A172 (cell line): ENCODE measurements at places on chromosomes 5 and 9. TPM values are rescaled to one million over a fixed set of nuclear protein-coding genes. Genes with fewer than 3 reads are reported as not detected.

The SMIM33 gene
- total RNA-seq: not detected in 2 replicates

The GFPT2 gene
- total RNA-seq: 42.0 and 50.5 TPM in 2 replicates

The C5orf52 gene
- total RNA-seq: not detected in 2 replicates

The PCDHGC4 gene
- total RNA-seq: 0.22 TPM in 1 of 2 replicates, not detected in the other

The N4BP3 gene
- total RNA-seq: 0.17 and 0.33 TPM in 2 replicates

The ZNF300 gene
- 15.2 and 17.3 TPM in 2 replicates for total RNA-seq

The SPINK13 gene
- not detected in 2 replicates for total RNA-seq

The IRGM gene
- not detected in 2 replicates for total RNA-seq

DNA sequence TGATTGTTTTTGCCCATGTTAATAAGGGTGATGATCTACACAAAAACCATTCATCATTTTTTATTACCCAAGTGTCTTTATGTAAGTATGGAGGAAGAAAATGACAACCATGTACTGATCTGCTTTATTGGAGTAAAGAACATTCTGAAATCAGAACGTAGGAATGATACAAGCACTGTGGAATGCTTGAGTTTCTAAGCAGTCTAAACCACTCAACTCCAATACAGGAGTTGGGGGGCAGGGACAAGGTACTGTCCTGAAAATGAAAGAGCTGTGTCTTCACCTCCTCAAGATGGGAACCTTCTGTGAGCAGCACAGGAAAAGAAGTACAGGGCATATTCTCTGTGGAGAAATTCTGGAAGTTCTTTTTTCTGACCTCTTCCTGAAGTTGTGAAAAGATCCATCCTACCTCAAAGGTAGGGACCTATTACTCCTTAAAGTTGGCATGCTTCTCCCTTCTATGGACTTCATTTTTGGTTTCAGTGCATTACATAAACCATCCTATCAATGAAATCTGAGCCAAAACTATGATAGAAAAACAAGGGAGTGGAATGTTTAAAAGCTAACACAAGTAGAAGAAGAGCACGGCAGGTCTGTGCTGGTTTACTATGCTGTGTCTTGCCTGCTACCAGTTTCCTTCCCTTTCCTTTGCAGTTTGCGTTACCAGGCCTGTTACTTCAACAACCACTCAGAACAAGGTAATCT is 202.6 kb downstream of the SEMA5A start:
- peak; percentile 36 for DNase-seq

DNA sequence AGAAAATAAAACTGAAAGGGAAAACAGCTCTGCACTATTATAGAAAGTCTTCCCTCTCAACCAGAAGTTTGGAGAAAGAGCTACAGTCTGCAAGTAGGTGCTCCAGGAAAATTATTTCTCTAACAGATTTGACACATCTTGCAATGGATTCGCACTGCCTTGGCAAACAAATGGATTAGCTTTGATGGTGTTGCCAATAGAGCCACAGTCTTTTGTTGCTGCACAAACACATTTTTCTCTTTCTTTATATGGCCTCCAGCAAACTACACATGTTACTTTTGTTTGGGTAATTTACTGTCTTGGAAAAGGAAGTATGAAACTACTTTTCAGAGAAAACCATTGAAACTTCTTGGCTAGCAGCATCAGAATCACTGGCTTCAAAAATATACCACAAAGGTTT is 523.1 kb downstream of the EFNA5 start:
- DNase-seq: no peak

DNA sequence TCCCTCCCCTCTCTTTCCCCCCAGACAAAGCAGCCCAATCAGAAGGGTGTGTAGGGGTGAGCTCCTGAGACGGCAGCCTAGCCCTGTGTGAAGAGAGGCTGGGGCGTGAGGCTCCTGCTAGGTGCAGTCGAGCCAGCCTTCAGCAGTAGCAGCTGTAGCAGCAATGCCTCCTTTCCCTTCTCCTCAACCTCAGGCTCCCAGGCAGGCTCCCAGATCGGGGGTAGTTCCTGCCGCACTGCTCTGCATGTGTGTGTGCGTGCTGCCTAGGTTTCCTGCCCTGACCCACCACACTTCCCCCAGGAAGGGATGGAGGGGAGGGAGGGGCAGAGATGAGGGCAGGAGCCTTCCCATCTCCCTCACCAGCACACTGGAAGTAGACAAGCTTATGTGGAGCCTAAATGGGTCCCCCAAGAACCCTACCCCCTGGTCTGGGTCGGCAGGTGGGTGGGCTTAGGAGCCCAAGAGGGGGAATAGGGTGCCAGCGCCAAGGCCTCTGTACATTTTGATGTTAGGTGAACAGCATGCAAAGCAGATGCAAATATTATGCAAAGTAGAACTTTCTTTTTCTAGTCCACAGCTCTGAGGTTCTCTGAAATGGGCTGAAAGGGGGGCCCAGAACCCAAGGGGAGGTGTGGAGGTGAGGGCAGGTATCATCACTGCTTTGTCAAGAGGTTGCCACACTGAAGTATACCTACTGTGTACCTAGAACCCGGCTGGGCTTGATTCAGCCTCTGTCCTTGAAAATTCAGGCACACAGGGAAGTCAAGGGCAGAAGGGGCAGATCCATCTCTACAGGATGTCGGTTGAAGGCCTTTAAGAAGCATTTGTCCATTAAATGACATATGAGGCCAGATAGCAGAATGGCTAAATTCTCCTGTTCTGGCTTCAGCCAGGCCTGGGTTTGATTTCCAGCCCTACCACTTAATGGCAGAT is 57.8 kb downstream of the CXXC5 start:
- no peak for DNase-seq

GRCh38 chr9:137620048-137620405 is 1.2 kb downstream of the EHMT1 start:
- no peak for DNase-seq

- DNase-seq: no peak
These were observed 176.3 kb downstream of the TLE1 start for GRCh38 chr9:81513059-81513458.

- DNase-seq: peak; percentile 99
These were observed 3.9 kb downstream of the TBC1D2 start for GRCh38 chr9:98251551-98251950.

- no peak for DNase-seq
These were observed 720 bp downstream of the NOTCH1 start for GRCh38 chr9:136544964-136545691.

- DNase-seq: peak; percentile 50
These were observed 62.5 kb downstream of the IPO11 start for GRCh38 chr5:62475072-62475471.

GRCh38 chr5:34663771-34664496 is 7.8 kb downstream of the RAI14 start:
- DNase-seq: no peak

DNA sequence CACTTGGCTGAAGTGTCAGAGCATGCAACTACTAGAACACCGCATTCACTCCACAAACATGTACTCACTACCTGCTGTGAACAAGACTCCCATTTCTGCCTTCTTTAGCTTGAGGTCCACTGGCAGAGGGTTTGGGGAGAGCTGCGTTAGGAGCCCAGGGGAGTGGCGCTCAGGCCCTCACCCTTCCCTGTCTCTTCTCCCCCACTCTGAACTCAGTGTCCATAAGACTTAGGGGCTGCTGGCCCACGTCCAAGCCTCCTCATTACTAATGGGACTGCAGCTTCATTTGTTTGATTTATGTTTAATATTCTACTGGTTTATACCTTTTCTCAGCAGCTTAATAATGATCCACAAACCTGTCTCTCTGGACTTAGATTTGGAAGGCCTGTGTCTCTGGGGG is 70.9 kb downstream of the HSPA4 start:
- DNase-seq: no peak

DNA sequence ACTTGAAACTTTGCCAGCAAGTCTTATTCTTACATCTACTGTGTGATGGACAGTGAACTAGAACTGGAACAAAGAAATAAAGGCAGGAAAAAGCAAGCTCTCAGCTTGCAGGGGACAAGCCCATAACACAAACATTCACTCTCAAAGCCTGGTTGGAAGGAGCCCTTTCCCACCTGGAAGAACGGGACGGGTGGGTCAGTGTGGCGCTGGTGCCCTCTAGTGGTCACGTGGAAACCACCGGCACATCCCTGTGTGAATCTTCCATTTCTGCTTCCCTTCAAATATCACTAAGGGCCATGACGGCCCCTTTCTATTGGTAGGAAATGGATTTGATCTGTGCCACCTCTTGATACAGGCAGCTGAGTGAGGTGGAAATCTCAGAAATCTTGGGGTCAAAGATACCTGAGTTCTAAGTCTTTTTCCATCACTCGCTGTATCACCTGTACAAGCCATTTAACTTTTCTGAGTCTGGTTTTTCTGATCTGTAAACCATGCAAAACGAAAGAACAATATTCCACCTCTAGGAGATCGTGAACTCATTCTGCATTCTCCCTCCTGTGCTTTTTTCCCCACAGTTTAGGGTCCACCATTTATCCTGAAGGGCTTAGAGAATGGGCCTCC is 211.6 kb downstream of the MSX2 start:
- DNase-seq: peak; percentile 70

DNA sequence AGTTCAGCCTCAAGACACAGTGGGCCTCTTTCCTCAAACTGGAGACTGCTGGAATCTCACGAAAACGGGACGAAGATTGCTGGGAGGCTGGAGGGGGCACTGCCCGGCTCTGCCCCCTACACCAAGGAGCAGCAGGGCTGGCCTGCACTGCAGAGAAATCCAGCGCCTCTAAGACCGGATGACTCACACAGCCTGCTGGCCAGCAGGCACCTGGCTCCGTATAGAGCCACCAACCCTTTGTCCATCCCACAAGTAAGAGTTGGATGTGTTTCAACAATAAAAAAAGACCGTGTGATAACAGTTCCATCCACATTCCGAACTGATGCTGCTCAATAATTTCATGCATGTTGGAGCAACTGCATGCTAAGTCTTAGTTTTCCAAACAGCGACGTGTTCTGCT is 11.5 kb downstream of the CCDC127 start:
- DNase-seq: peak; percentile 82

- peak; percentile 44 for DNase-seq
These were observed 330.3 kb downstream of the MLLT3 start for GRCh38 chr9:20292002-20292401.

DNA sequence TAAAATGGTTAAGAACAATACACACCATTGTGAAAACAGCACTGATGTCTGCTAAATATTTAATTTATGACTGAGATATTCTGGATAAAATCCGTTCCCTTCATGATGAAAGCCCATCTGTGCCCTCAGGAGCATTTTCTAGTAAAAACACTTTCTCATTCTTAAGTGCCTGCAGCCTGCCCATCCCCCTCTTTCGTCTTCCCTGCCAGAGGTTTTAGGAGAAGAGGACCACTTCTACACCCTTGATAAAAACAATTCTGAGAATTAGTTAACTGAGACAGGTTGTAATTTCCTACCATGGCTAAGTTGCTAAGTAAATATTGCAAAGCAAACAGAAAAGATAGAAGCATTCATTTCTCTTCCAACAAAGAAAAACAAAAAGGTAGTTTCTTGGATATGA is 272.6 kb downstream of the ATPSCKMT start:
- DNase-seq: no peak

GRCh38 chr5:10021248-10021647 is 228.4 kb downstream of the ATPSCKMT start:
- no peak for DNase-seq

DNA sequence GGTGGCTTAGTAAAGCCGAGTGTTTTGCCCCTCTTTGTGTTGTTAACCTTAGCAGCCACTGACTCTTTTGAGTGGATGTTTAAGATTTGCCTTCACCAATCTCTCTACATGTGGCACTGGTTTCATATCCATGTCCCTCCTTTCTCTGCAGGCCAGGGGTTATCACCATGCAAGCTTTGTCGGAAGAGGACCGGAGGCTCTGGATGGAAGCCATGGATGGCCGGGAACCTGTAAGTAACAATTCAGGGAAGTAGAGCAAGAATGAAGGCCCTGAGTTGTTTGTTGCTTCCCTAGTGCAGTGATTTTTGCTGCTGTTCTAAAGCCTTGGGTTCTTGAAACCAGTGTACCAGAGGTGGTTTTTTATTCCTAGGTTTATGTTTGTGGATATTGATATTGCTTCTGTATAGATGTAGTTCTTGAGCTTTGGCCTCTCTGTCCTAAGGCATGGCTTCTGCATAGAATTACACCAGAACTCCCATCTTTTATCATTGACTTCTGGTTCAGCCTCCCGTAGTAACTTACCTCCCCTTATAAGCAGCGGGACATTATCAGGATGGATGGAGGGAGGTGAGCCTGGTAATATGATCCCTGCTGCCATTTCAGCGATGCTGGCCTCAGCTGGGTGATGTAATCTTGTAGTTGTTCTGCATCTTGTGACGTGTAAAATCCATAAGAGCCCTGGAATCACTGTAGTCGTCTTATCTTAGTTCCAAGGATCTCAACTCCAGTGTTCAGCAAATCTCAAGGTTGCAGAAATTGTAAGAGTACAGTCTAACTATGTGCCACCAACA is 161.9 kb downstream of the ARHGAP26 start:
- no peak for DNase-seq

- DNase-seq: peak; percentile 15
These were observed 74.2 kb downstream of the OXCT1 start for GRCh38 chr5:41796061-41796460.

DNA sequence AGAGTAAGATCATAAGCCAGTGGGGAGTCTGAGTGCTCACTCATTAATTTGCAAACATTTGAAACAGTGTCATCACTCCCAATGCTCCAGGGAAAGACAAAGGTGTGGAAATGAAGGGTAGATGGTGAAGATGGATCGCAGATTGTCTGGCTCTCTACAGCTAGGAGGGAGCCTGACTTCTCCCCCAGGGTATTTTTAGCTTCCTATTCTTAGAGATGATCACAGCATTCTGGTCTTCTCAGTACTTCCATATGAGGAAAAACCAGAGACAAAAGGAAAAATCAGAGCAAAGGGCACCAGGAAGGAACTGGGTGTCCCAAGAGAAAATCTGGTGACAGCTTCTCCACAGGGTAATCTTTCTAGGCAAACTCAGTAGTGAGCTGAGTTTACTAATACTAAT is 401.9 kb upstream of the GRIA1 start:
- DNase-seq: no peak

DNA sequence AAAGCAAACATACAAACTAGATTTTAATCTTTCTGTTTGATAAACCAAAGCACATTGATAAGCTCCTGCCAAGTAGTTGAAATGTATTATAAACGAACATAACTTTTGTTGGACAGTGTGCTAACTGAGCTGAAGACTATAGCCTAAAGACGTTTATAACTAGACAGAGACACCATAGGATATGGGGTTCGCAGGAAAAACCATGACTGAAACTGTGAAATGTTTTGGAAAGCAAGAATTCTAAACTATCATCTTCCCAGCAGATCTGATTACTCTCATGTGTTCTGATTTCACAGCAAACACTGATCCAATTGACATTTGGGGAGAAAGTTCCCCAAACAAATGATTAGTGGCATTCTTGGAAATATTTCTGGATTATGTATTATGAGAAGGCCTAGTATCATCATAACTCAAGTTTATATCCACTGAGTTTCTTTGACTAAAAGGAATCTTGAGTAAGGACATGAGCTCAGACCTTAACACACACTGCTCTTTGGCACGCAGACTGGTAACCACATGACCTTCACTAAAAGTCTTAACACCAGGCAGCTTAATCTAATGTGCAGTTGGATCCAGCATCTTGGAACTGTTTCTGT is 375.2 kb downstream of the ZNF608 start:
- no peak for DNase-seq
